ENCODE measurements at places on chromosomes 3 and 15.
A peak's percentile ranks its signal among the peaks of the same experiment; 100 is the strongest.

DNA sequence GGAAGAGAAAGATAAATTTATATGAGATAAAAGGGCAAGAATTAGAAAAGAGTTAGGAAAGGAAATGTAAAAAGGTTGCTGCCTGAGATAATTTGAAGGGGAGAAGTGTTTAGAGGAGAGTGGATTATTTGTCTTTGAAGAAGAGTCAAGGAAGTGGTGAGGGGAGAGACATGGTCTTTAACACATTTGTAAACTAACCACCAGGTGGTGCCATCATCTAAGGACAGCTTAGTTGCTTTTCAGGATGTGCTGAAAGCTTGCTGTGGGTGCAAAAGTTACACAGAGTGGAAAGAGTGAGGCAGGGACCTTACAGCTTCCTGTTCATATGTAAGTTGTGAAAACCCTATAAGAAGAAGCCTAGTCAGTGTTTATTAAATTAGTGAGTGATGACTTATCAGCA, 114.1 kb upstream of the DNAJC19 start:
- no peak for DNase-seq

- no peak for DNase-seq
These were observed 17.3 kb downstream of the EHD4 start for GRCh38 chr15:41955100-41955499.

GRCh38 chr15:40582726-40583246, 11.3 kb upstream of the KNL1 start:
- DNase-seq: no peak

DNA sequence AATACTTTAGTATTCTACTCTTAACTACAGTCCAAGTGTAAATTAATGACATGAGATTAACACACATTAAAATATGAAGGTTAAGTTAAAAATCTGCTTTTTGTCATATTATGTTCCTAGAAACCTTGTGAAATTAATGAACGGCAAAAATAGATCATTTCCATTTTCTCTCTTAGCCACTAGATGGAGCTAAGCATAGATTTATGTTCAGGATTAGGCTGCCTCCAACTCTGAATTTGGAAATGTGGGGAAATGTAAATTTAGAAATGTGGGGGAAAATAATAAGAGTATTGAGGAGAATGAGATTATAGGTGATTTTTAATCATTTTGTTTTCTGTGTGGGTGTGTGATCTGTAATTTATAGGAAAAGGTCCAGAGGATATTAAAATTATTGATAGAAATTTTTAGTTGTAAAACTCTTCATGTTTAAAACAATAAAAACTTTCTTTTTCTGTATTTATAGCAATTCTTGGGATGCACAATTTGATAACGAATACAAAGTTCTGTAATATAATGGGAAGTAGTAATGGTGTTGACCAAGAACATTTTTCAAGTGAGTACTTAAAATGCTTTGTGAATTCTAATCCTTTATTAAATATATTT, 59.2 kb downstream of the TMOD3 start:
- no peak for DNase-seq

DNA sequence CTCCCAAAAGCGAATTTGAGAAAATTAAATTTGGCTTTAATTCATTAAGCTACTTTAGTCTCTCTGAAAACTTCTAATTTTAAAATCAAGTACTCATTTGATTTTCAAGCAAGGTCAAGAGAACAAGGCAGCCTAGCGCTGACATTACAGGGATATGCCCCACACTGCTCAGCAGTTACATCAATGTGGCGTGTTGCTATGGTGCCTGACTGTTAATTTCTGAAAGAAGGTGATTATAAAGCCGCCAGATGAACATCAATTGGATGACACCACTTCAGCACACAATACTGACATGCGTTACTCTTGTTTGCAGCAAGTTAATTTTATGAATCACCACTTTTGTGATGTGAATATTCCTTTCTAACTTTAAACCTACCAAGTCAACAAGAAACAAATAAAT, 284.4 kb downstream of the FOXP1 start:
- DNase-seq: no peak

GRCh38 chr3:102531686-102532085, 96.9 kb downstream of the ZPLD1 start:
- no peak for DNase-seq

- DNase-seq: no peak
These were observed 12.9 kb upstream of the ULK3 start for GRCh38 chr15:74855857-74856256.

- no peak for DNase-seq
These were observed 114.6 kb downstream of the SLCO3A1 start for GRCh38 chr15:91967935-91968606.

GRCh38 chr3:117719316-117719926, 1009.8 kb downstream of the TUSC7 start:
- no peak for DNase-seq

DNA sequence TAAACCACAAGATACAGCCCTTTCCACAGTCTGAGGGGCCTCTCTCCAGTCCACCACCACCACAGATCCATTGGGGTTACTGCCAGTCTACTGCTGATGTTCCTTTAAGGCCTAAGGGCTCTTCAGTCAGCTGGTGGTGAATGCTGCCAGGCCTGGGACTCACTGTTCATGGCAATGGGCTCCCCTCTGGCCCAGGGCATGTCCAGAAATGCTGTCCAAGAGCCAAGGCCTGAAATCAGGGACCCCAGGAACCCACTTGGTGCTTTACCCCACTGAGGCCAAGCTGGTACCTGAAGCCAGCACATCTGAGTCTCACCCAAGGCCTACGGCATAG, 128.6 kb upstream of the CBLB start:
- no peak for DNase-seq

DNA sequence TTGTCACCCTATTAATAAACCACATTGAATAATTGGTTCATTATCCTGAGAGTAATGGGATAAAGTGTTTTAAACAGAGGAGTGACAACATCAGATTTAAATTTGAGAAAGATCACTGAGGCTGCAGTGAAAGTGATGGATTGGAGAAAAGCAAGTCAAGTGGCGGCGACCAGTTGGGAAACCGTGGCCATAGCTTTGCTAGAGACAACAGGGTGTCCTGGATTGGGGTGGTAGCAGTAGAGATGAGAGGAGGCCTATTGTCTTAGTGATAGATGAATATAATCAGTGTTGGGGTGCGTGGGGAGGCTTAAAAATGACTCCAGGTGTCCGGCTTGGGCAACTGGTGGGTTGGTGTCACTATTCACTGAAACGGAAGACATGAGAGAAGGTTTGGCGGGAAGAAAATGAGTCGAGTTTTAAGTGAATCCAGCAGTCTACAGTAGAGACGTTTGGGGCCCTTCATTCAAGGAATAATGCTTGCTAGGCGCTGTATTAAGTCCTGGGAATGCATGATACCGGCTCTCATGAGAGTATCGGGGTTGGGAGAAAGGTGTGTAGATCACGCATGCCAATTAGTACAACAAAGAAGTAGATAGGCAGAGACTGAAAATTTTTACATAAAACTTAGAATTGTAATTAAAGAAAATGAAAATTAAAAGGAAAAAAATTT, 819 bp downstream of the NEK4 start:
- no peak for DNase-seq

DNA sequence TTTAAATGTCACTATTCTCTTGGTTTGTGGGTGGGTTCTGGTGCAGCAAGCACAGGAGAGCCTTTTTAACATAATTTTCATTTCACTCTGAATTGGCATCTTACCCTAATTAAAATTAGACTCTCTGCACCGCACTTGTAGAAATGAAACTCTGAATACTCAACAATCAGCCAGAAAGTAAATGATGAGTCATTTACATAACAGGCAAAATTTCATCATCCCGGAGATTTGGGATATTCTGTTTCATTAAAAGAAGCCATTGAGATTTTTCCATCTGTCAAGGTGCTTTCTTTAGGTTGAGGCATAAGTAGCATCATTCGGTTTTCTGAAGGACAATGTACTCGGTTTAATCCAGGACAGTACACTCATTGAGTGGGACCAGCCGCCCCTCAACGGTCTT, 111.0 kb downstream of the RFTN1 start:
- no peak for DNase-seq

GRCh38 chr3:191330530-191331048, 263 bp upstream of the UTS2B start:
- DNase-seq: no peak

GRCh38 chr3:1855841-1856240, 242.8 kb upstream of the CNTN4 start:
- no peak for DNase-seq

DNA sequence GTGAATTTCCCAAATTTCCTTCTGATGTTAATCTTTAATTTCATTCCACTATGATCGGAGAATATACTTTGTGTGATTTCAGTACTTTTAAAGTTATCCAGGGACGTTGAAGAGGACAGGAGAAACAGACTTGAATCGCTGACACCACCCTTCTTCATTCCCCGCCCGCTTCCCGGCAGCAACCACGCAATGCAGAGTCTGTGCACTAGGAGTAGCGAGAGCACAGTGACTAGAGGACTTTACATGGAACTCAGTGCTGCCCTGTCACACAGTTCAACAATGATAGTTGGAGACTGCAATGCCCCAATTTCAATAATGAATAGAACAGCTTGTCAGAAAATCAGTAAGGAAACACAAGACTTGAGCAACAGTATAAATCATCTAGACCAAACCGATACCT, 73.9 kb downstream of the RNF13 start:
- no peak for DNase-seq

- DNase-seq: no peak
These were observed 9.3 kb downstream of the RFTN1 start for GRCh38 chr3:16504242-16504641.

DNA sequence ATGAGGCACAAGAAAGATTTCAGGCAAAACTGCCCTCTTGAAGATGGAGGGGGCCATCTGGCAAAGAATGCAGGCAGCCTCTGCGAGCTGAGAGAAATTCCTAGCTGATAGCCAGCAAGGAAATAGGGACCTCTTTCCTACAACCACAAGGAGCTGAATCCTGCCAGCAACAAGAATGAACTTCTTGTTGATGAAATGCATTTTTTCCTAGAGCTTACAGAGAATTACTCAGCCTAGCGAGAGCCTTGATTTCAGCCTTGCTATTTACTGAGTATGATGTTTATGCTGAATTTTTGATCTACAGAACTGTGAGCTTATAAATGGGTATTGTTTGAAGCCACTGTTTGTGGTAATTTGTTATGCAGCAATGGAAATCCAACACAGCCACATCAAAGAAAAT, 148.5 kb upstream of the NAALADL2 start:
- no peak for DNase-seq

GRCh38 chr3:171122861-171123260, 96.3 kb upstream of the SLC2A2 start:
- no peak for DNase-seq

DNA sequence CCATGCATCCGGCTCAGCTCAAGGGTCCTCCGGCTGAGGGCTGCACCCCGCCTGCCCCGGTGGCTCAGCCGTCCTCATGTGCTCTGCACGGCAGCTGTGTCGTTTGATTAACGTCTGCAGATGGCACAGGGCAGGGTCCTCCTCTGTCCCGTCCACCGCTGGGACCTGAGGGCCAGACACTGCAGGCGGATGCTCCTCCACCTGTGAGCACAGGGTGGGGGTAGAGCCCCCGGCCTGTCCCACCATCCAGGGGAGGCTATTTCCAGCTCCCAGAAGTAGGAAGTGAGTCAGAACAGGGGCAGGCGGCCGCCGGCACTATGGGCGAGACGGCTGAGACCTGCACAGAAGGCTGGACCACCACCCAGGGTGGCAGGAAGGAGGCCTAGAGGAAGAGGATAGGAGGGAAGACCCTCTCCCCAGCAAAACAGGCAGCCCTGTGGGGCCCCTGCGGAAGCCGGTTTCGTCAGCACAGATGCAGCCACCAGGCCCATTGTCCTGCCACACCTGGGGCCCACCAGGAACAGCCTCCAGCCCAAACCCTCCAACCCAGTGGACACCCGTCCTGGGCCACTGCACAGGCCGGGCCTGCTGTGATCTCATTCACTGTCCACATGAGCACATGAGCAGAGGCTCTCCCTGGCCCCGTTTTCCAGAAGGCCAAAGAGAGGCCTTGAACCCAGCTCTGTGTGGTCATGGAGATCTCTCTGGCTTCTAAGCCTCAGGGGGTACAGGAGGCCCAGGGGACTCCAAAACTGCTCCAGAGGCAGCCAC, 12.6 kb upstream of the PLXND1 start:
- DNase-seq: no peak

DNA sequence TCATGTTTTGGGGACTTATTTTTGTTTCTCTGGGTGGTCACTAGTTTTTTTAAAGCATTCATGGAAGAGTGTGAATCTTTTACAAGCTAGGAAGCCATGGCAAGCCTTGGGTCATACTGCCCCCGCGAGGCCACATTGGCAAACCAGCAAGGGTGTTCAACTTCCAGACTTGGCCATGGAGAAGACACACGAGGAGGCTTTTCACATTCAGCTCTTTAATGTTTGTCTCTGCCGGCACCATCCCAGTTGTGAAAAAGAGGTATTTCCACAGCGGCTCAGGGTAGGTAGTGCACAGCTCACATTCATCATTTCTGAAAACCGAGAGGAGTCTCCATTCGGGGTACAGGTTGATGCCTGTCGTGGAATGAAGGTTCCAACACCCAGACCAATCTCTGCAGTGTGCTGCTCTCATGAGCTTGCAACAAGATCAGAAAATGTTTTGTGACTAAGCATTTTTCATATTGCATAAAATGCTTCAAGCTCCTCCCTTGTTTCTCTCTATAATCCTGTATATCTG, 7.7 kb downstream of the CCR5 start:
- DNase-seq: peak; percentile 55

- DNase-seq: no peak
These were observed 566.0 kb downstream of the GBE1 start for GRCh38 chr3:81195478-81195877.

- no peak for DNase-seq
These were observed 1002.8 kb upstream of the NR2F2 start for GRCh38 chr15:95327661-95328060.

GRCh38 chr3:149589332-149589731, 68.5 kb downstream of the WWTR1 start:
- DNase-seq: no peak

GRCh38 chr3:118974356-118975097, 60.1 kb downstream of the IGSF11 start:
- no peak for DNase-seq

GRCh38 chr3:123743121-123743520, 141.0 kb downstream of the MYLK start:
- DNase-seq: no peak

DNA sequence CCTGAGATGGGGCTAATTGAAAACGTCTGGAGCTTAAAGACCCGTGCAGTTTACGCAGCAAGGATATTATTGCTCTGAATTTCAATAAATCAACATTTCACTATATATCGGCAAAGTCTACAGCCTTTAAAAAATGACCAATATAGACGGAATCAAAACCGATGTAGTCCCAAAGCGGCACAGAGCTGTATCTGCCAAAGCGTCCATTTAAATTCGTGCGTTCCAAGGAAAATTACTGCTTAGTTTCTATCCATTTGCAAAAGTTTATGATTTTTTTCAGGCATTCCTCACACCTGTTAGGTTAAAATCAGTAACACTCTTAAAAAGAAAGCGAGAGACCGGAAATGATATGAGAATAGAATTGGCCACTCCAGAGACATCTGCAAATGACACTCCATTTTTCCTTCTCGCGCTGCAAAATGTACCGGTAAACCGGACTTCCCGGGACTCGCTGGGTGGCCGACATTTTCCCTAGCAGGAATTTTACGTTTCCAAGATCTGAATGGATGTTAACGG, 777 bp upstream of the EIF4A2 start:
- no peak for DNase-seq

GRCh38 chr3:133827136-133827535, 21.5 kb downstream of the SRPRB start:
- no peak for DNase-seq
